Stimulated activated CD4-positive, alpha-beta T cell treated with anti-CD3 and anti-CD28 coated beads, Interleukin-4, amount 100 ng/mL, for 4 hours (primary cell): ENCODE measurements at places on chromosomes 7 and 10.
A peak's percentile ranks its signal among the peaks of the same experiment; 100 is the strongest.

DNA sequence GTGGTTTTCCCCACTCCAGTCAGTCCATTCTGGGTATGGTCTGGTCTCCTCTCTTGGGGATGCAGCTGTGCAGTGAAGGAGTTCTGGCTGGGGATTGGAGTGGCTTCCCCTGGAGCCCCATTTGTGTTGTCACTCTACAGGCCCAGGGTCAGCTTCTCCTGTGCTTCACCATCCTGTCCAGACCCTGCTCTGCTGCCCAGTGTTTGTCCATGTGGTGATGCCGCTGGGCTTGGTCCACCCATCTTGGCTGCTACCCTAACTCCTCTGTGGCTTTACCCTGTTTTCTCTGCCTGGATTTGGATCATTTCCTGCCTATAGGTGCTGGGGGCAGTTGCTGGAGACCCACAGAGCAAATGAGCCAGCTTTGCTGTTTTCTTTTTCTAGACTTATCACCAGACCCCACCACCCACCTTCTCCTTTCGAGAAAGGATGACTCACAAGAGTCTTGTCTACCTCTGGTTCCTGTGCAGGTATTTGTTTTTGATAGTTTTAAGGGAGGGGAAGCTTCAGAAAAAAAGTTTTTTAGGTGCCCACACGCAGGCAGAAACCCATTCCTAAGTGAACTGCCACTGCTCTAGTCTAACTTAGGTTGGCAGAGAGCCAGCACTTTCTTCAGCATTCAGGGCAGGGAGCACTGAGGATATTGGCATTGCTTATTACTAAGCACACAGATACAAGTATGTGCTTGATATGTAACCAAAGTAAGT lies 8.5 kb downstream of the ZDHHC16 start:
- DNase-seq, result peak; percentile 57

GRCh38 chr10:42866115-42866995 lies 83.8 kb downstream of the BMS1 start:
- DNase-seq, result peak; percentile 34

DNA sequence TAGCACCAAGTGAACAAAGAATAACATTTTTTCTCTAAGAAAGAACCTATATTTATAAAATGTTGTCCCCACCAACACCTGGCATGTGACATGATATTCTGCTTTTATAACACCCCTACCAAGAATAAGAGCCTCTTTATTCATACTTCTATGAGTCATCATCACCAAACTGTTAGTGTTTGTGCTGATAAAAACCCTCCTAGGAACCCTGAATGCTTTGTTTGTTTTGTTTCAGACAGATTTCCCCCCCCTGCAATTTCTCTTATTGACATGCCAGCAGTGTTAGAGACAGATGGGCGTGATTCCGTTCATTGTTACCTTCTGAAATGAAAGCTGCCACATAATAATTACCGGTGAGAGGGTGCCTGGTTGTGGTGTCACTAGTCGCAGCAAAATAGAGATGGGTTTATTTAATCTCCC lies 651.1 kb downstream of the SORCS1 start:
- no peak for DNase-seq

- DNase-seq, result no peak
Measured at GRCh38 chr10:11293332-11293731, 275.7 kb downstream of the CELF2 start.

GRCh38 chr10:104582602-104582951 lies 58.5 kb upstream of the SORCS3 start:
- DNase-seq, result no peak

DNA sequence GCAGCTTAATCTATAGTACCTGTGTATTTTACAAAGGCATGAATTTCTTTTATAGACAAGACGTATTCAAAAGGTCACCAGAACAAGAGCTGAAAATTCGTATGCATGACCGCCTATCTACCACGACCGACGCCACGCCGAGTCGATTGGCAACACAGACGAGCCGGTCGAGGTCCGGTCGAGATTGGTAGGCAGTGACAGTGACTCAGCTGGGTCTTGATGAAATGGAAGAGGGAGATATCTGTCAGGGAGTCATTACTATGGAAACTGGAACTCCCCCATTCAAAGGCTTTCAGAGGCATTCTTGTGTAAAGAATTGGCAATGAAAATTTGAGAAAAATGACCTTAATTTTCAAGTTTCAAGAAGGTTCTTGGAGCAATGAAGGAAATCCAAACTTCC lies 2.1 kb downstream of the ATP5MK start:
- DNase-seq, result no peak

- DNase-seq, result no peak
Measured at GRCh38 chr7:35448486-35448885, 194.6 kb upstream of the TBX20 start.

GRCh38 chr10:130929422-130930325 lies 381.8 kb downstream of the TCERG1L start:
- DNase-seq, result no peak

DNA sequence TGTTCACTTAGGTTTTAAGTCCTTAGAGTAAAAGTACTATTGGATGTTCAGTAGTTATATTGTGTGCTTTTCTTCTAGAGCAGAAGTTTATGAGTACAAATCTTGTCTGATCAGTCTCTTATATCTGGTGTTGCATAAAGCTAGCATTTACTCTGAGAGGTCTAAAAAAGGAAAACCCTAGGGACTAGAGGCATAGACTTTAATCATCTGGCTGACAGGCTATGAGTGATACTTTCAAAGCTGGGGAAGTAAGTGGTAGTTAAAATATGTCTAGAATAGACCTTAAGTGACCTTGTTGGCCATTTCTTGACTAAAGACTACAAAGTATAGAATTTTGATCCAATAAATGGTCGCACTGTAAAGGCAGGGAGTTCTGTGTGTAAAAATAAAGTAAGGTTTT lies 32.9 kb upstream of the PHYHIPL start:
- DNase-seq, result no peak

GRCh38 chr7:16646472-16647072 lies 591 bp downstream of the BZW2 start:
- DNase-seq, result peak; percentile 33

DNA sequence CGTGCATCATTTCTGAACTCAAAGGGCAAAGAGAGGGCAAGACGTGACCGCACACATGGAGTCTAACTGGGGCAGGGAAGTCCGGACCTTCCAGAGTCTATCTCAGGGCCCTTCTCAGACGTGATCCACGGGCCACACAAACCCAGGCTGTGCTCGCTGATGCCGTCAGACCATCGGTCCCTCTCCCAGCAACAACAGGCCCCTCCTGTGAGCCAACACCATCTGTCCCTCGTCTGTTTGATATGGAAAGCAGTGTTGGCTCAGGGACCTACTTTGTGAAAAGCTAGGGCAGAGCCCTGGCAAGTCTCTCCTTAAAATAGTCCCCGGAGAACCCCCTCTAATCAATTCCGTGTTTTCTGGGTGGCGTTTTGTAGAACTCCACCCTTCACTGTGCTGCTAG lies 208.8 kb downstream of the TCERG1L start:
- no peak for DNase-seq
